ENCODE measurements at places on chromosomes 12 and 14.
A peak's percentile ranks its signal among the peaks of the same experiment; 100 is the strongest.

DNA sequence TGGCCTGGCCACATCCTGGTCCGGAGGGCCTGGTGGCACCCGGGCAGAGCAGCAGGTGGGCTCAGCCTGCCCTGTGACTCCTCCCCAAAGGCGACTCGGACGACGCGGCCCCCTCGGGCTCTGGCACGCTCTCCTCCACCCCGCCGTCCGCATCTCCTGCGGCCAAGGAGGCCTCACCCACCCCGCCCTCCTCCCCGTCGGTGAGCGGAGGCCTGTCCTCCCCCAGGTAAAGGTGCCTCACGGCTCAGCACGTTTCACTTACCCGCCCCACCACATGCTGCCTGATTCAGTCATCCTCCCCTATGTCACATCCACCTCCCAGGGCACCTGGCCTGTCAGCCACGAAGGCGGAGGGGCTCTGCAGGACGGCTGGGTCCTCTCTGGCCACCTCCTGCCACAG lies 6.8 kb upstream of the TEX22 start:
- no peak for DNase-seq

GRCh38 chr12:14072987-14073386 lies 91.6 kb upstream of the GRIN2B start:
- DNase-seq: no peak

DNA sequence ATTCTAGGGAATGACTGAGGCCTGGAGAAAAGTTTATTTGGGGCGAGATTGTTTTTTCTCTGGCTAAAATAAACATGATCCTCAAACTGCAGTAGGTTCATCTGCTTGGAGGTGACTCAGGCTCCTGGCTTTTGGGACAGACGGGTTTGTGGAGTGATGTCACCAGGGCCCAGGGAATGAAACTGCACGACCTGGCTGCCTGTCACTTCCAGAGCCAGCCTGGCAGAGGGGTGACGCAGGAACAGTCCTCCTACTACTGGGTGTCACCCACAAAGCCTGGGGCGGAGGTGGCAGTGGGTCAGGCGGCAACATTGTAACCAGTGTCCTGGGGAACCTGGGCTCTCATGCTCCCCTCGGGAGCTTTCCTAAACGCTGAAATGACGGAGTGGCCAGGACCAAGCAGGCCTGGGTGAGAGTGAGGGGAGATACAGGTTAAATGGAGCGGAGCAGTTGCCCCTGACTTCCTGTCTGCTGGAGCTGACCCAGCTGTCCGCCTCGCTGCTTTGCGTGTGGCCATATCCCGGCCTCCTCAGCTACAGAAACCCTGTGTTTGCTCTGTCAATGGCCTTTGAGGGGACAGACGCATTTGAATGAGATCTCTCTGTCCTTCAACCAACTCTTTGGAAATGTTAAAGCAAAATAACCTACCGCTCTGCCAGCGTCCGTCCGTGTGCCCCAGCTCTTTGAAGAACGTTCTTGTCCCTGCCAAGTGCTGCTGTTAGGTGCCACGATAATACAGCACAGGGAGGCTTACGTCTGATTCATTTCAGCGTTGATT lies 6.5 kb downstream of the HIP1R start:
- no peak for DNase-seq

DNA sequence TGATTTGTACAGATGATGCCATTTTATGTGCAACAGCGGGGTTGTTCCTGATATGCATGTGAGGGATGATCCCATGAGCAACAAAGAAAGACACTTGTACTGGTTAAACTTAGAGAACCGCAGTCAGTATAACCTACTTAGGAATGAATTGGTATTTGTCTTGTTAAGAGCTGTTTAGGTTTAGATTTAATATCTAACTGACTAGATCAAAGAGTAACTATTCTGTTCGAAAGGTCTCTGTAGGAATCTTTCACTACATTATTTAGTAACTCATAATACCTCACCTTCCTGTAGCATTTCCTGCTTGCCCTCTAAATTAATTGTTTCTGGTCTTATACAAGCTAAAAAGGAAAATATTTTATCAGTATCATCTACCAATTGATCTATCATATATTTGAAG lies 350.4 kb downstream of the TRHDE start:
- no peak for DNase-seq

DNA sequence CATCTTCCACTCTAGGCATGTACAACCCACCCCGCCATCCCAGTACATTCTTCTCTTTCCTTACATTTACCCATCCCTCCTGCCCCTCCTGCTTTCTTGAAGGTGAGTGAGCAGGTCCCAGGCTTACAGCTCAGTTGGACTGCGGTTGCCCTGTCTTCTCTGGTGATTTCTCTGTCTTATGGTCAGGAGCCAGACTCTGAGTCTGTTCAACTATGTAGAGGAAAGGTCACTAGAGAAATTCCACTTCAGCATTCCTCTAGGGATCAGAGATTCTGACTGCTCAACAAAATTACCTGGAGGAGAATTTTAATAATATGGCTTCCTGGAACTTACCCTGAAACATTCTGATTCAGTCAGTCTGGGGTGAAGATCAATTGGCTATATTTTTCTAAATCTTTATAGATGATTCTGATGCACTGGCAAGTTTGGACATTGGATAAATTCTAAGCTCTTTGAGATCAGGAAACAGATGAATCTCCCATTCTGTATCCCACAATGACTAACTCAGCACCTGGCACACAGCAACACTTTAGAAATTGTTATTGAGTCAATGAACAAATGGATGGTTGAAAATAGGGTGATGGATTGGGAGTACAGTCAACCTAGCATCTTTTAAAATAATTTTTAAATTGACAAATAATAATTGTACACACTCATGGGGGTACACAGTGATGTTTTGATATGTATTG lies 128.6 kb upstream of the HIF1A start:
- DNase-seq: no peak

- no peak for DNase-seq
Observed at GRCh38 chr12:127280393-127281275, 986.3 kb upstream of the TMEM132C start.

DNA sequence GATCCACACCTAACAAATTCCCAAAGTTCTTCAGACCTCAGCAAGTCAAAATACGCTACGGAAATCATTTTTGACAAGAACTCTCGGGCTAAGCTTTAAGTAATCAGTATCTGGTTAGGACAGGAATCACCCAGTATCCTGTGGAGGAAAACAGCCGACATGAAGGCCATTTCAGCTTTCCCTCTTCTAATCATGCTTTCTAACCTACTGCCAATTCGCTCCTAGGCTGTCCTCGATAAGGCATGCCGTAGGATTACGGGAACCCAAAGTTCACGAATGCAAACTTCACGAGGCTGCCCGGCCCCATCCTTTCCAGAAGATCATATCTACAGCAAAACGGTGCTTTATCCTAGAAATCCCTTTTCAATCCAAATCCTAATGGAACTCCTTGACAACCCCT lies 81.8 kb upstream of the PTPRB start:
- no peak for DNase-seq

- DNase-seq: no peak
Observed at GRCh38 chr12:14846042-14846587, 2.8 kb upstream of the ART4 start.

DNA sequence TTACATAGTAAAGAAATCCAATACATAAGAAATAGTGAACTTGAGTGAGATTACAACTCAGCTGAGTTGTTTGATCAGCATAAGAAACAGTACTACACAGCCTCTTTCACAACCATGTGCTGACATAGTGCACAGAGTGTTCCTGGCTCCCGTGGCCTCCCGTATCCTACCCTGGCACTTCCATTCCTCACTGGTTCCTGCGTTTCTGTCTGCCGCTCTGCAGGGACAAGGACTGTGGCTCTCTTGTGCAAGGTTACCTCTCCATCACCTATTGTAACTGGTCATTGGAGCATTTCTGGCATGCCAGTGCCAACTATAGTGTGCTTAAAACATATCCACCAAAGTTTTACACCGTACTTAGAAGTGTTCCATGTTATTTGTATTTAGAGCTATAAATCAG lies 46.3 kb upstream of the PCED1B start:
- no peak for DNase-seq

DNA sequence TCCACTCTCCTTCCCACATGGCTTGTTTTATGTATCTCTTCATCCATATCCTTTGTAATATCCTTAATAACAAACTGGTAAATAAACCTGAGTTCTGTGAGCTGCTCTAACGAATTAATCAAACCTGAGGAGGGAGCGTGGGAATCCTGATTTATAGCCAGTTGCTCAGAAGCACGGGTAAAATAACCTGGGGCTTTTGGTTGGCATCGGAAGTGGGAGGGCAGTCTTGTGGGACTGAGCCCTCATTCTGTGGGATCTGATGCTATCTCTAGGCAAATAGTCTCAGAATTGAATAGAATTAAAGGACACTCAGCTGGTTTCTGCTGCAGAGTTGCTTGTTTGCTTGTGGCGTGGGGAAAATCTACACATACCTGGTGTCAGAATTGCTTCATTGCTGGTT lies 17.5 kb upstream of the LDHB start:
- no peak for DNase-seq

GRCh38 chr12:18446061-18446644 lies 184.8 kb downstream of the PIK3C2G start:
- DNase-seq: no peak

DNA sequence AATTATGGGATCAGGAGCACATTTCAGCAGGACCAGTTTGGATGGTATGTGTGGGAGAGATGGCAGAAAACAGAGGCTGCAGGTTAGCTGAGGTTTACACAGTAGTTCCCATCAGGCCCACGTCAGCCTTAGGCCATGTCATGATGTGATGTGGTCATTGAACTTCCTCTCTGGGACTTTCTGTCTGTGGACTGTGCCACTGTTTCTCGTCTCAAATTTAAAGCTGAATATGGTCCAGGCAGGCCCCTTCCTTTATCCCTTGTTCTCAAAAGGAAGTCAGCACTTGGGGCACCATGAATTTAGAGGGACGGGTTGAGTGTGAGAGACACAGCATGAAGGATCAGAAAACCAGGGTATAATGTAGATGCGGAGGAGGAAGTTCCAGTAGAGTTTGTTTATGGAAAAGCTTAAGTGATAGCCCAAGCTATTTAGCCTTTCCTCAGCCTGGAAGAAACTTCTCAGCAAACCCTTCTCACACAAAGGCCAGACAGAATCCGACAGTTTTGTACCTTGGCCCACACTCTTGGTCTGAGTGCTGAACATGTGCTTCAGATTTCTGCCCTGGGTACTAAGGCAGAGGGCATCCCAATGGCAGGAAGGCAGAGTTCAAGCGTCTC lies 3.6 kb upstream of the IGFBP6 start:
- no peak for DNase-seq

- no peak for DNase-seq
Observed at GRCh38 chr12:93772003-93772700, 95.0 kb downstream of the CRADD start.

DNA sequence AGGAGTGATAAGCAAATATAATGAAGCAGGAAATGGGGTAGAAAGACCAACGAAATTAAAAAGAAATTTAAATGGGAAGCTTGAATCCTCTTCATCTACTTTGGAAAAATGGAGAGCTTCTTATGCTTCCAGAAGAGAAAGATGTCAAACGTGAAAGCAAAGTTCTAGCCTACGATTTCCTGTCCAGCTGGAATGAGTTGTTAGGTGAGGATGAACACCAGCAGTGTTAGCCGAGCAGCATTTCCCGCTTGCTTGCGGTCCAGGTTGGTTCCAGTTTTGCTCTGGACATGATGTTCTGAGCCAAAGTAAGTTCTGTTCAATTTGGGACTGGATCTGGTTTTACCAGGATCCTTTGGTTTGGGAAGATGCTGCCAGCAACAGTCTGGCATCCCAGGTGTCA lies 78.9 kb downstream of the DACT1 start:
- no peak for DNase-seq

GRCh38 chr14:52063052-52063462 lies 5.8 kb downstream of the NID2 start:
- DNase-seq: no peak

- no peak for DNase-seq
Observed at GRCh38 chr12:19624491-19624890, 185.2 kb downstream of the AEBP2 start.

DNA sequence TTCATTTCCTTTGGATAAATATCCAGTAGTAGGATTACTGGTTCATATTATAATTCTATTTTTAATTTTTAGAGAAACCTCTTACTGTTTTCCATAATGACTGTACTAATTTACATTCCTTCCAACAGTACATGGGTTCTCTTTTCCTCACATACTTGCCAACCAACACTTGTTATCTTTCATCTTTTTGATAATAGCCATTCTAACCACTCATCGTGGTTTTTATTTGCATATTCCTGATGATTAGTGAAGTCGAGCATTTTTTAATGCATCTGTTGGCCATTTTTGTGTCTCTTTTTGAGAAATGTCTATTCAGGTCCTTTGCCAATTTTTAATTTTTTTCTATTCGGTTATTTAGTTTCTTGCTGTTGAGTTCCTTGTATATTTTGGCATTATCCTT lies 457.7 kb upstream of the PDE3A start:
- no peak for DNase-seq

DNA sequence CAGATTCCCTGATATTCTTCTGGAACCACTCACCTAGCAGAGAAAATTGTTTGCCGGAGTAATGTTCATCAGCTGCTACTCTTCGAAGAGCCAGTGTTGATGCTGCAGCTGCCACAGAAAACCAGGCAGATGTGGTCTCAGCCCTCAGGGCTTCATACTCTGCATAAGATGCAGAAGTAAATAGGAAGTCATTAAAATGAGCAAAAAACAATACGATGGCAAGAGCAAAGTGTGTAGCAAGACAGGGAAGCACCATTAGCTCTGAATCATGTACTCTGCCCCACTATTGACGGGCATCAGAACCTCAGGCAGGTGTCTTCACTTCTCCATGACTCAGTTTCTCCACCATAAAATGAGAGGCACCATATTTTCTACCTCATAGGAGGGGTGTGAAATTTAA lies 991.6 kb upstream of the TMEM132C start:
- DNase-seq: no peak

- DNase-seq: peak; percentile 22
Observed at GRCh38 chr14:56149995-56150394, 31.8 kb downstream of the PELI2 start.

DNA sequence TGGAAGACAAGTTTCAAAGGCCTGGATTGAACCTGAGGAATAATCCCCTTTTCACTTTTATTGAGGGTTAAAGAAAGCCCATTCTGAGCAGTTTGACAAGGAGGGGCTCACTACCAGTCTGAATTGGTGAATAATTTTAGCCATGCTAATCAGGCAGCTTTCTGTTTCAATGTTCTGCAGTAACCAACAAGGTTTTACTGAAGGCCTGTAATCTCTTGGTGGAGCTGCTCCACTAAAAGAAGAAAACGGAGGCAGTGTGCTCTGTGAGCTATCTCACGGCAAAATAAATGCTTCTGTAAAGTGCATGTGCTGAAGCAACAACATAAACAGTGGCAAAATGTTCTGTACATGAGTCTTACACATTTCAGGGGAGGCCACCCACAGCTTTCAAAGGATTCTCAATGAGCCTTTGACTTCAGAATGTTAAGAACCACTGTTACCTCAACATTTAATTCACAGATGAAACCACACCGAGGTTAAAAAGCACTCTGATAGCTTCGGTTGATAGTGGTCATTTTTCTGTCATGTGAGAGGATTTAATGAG lies 111.2 kb downstream of the LRIG3 start:
- no peak for DNase-seq

DNA sequence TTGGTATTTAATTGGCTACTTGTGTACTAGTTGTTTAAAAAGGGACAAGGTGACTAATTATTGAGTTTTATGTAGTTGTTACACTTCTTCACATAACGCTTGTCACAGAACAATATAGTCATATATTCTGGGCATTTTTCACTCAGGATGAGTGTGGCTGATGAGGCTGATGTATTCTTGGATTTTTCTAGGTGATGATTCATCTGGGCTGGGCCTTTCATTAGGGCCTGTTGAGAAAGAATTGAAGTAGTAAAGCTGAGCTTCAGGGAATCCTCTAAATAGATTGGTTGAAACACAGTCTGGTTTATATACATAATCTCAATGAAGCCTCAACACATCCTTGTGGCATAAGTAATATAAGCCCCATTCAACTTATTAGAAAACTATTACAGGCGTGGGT lies 445.7 kb downstream of the DAD1 start:
- DNase-seq: no peak

GRCh38 chr14:62626416-62626815 lies 418.8 kb downstream of the KCNH5 start:
- no peak for DNase-seq

All from DMS 273 treated with DMSO at 0.1 percent for 48 hours (cell line).